ENCODE measurements at places on chromosomes 2 and 18.

GRCh38 chr2:145845207-145845894, 1325.4 kb upstream of the ZEB2 start:
- DNase-seq, result no peak

GRCh38 chr2:187210726-187211125, 237.3 kb downstream of the CALCRL start:
- no peak for DNase-seq

DNA sequence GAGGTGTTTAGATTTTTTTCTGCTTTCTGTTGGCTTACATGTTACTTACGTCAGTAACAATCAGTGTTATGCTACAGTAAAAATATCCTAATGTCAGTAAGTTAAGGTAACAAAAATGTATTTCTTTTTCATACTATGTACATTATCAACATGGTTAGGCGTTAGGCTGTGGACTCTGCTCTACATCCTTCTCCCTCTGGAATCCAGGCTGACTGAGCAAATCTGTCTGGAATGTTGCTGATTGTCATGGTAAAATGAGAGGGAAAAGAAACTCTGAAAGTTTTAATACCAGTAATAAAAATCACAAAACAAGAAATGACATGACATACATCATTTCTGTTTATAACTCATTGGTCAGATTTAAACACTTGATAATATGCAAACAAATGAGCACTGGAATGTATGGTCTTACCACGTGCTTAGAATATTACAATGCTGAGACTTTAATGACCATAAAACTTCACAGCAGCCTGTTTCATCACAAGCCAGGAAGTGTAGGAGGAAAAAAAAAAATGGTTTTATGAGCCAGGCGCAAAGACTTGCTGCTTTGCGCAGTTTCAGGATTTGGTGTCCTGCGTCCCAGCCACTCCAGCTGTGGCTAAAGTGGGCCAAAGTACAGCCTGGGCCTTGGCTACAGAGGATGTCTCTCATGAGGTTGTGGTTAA, 252.4 kb downstream of the FSIP2 start:
- no peak for DNase-seq

DNA sequence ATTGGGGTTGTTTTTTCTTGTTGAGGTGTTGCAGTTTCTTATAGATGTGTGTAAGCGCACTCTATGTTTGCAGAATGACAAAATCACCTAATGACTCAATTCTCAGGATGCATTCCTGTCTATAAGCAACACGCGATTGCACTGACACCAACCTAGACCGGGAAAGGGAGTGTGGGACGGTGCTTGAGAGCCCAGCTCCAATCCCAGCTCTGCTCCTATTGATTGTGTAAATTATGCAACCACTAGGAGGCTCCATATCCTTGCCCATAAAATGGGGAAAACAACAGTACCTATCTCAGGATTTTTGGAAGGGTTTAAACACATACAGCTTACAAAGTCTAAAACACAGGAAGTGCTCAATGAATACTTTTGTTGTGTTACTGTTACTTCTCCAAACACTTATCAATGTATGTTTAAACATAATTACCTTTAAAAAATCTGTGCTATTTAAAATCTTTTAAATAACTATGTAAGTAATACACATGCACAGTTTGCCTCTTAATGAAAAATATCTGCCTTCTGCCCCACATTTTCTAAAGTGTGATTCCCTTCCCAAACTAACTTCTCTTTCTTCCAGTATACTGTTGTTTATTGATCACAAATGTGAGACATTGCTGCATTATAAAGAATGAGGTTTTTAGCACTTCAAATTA, 132.5 kb downstream of the SPHKAP start:
- DNase-seq, result peak; percentile 72

- no peak for DNase-seq
These were observed 317.4 kb upstream of the UBE2E3 start for GRCh38 chr2:180662941-180663471.

GRCh38 chr2:217743966-217744761, 258.6 kb downstream of the TNS1 start:
- no peak for DNase-seq

DNA sequence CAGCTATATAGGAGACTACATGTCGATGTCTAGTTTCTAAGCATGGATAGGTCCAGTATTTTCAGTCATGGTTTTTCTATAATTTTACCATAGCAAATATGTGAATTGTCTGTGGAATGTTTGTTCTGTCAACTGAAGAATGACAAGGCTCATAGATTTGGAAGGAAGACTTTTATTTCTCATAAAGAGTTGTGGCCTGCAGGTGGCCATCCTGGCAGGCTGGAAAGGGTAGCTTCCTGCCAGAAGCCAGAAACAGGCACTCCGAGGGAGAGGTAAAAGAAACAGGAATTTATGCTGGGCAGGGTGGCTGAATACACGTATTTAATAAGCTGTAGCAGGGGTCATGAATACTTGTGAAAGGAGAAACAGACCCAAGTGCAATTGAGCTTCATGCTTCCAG, 182.1 kb downstream of the PARD3B start:
- DNase-seq, result no peak

- no peak for DNase-seq
These were observed 120.3 kb upstream of the DSEL start for GRCh38 chr18:67636597-67637385.

- DNase-seq, result no peak
These were observed 18.5 kb downstream of the WDPCP start for GRCh38 chr2:63569740-63570139.

GRCh38 chr18:76982841-76983583, 149.6 kb downstream of the MBP start:
- DNase-seq, result peak; percentile 75

DNA sequence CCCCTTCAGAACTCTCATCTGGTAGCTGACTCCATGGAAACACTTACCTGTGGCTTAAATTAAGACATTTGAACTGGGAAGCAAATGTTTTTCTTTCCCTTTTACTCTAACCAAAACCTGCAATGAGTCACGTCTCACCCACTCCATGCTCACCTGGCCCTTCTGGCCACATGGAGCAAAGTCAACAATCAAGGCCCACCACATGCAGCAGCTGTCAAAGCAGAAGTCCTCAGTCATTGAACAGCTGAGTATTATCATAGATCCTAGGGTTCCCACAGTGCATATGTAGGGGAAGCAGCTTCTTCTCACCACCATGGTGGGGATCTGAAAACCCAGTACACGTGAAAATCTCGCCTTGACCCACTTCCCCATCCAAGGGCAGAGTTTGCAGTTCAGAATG, 12.3 kb upstream of the MEP1B start:
- no peak for DNase-seq

- DNase-seq, result no peak
These were observed 131.6 kb upstream of the PKDCC start for GRCh38 chr2:41916177-41916576.

GRCh38 chr18:24627644-24628315, 167.3 kb downstream of the HRH4 start:
- no peak for DNase-seq

DNA sequence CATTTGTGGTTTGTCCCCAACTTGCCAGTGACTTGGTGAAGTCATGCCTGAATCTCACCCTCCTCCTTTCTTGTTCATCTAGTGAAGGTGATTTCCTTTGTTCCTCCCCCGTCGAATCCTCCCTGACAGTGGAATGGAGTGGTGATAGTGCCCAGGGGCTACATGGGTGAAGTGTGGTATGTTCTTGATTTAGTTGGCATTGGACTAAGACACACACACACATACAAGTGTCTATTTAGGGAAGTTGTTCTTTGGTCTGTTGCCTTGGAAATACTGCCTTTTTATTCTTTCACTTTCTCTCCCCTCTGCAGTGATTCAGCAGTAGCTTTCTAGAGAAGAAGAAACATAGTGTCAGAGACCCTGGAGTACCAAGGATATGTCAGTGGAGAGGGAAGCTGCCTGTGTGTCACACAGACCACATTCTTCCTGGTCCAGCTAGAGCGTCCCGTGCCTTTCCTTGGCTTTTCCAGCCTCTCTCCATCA, 10.9 kb downstream of the INPP4A start:
- no peak for DNase-seq

- DNase-seq, result no peak
These were observed 46.3 kb downstream of the SFT2D3 start for GRCh38 chr2:127747621-127748020.

- DNase-seq, result no peak
These were observed 124.0 kb upstream of the CDC42EP3 start for GRCh38 chr2:37795456-37795855.

GRCh38 chr2:233365861-233366520, 11.7 kb downstream of the DGKD start:
- DNase-seq, result no peak

- DNase-seq, result no peak
These were observed 20.3 kb downstream of the CABLES1 start for GRCh38 chr18:23155537-23155936.

DNA sequence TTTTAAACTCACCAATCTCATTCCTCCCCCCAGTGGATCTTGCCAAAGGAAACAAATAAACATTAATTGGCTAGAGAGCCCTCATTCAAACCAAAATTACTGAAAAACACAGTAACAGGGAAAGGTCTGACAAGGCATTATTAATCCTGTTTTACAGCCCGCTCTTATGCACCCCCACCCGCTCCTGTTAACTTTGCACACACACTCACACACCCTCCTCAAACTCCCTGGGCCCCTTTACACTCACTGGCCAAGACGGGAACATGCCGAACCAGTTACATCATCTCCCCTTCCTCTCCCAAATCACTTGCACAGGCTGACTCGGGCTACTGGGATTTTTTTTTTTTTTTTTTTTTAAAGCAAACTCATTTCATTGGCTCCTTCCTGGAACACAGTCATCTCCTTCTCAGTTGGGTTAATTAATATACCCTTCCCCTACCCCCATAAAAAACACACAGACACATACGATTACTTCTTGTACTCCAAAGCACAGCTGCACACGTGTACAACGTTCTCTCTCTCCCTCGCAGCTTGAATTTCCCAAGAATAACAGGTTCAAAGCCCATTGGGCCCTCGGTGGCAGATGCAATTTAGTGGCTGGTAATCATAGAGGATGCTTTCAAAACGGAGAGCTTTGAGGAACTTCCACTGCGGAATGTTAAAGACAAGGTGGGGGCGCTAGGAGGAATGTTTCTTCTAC, 31.8 kb downstream of the KLF7 start:
- peak; percentile 33 for DNase-seq

GRCh38 chr18:13587937-13588336, 138.4 kb downstream of the FAM210A start:
- no peak for DNase-seq

DNA sequence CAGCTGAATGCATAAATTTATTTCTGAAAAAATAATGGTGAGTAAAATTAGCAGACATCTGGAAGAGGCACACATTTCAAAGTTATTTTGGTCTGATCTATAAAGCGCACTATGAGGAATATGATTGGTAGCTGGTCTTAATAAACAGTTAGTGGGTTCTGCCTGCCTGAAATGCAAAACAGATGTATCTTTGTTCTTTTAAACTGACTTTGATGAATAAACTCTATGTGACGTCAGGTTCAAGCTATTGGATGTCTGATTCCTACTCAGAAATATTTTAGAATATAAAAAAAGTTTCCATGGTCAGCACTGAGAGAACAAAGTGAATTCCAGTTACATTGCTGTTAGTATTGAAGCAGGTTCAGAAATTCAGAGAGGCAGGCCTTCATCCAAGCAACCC, 136.4 kb downstream of the TPGS2 start:
- DNase-seq, result no peak

Measured in RKO (cell line).